Activated T-helper 2 cell treated with anti-CD3 and anti-CD28 coated beads, Interferon-gamma antibody, Interleukin-2, Interleukin-4, amounts not matched to agents 10 μg/mL and 5 μg/mL and 100 μg/mL, durations not matched to agents 14 hours and 24 hours and 36 hours (primary cell): ENCODE measurements at places on chromosomes 6 and 20. TPM values are rescaled to one million over a fixed set of nuclear protein-coding genes. Genes with fewer than 3 reads are reported as not detected.

GRCh38 chr6:147870506-147871110, 362.1 kb downstream of the SAMD5 start:
- no peaks in the 10 kb centered on the region for H3K4me1 ChIP-seq
- no peak overlapping the region for H3K27ac ChIP-seq
- H3K27me3 ChIP-seq = no peaks in the 10 kb centered on the region
- no peak for DNase-seq

Gene TRIM39
- total RNA-seq = 11.2 and 13.0 TPM in 2 replicates

DNA sequence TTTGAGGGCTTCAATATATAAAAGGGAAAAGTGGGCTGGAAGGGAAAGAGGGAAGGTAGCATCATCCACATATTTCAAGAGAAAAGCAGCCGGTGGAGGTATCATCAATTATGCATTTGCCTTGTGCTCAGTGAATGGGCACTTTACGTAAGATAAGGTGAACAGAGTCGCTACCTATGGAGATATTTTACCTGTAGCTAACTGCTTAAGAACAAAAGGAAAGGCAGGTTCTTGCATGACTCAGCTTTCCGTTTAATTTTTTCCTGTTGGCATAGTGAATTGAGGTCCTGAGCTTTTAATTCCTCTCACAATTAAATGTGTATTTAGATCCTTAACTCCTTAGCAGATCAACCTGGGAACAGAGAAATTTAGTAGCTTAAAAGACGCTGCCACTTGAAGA, 25.5 kb upstream of the PLCB4 start:
- H3K27ac ChIP-seq = no peak overlapping the region
- no peaks in the 10 kb centered on the region for H3K36me3 ChIP-seq
- no peak for DNase-seq
- H3K27me3 ChIP-seq = no peaks in the 10 kb centered on the region

DNA sequence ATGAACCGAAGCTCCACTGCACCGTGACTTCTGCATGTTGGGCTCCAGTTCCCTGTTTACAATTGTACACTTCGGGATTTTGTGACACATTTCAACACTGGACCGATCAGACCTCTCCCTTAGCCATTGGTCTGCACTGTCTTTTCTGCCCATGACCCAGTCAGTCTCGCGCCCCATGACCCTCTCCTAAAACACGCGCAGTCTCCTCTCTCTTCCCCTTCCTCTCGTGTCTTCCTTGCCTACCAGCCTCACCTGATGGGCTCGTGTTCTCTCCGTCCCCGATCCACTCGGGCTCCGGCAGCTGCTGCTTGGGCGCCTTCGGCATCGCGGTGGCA, 535 bp upstream of the ABCF1 start:
- peak overlapping the region; percentile 91 for H3K4me3 ChIP-seq
- H3K4me1 ChIP-seq = peaks cover 57% of the 10 kb centered on the region
- no peaks in the 10 kb centered on the region for H3K27me3 ChIP-seq

GRCh38 chr6:151493161-151493803, 535 bp upstream of the CCDC170 start:
- H3K4me3 ChIP-seq = peak overlapping the region; percentile 33
- no peak overlapping the region for H3K27ac ChIP-seq
- H3K36me3 ChIP-seq = no peaks in the 10 kb centered on the region
- DNase-seq = no peak
- peaks cover 62% of the 10 kb centered on the region for H3K27me3 ChIP-seq
- peaks cover 13% of the 10 kb centered on the region for H3K4me1 ChIP-seq
